Ovary (tissue), 10 donors: ENCODE measurements at places on chromosomes 1 and 21. TPM values are rescaled to one million over a fixed set of nuclear protein-coding genes. Genes with fewer than 3 reads are reported as not detected.

GRCh38 chr1:7287013-7287412, 484.1 kb upstream of the VAMP3 start:
- peaks cover 4% of the 10 kb centered on the region for H3K4me1 ChIP-seq
- DNase-seq, result no peak
- H3K36me3 ChIP-seq, result no peaks in the 10 kb centered on the region
- no peaks in the 10 kb centered on the region for H3K27me3 ChIP-seq
- H3K27ac ChIP-seq, result no peak overlapping the region

- H3K27ac ChIP-seq, result no peak overlapping the region
- H3K36me3 ChIP-seq, result no peaks in the 10 kb centered on the region
- no peak for DNase-seq
- H3K27me3 ChIP-seq, result no peaks in the 10 kb centered on the region
- H3K4me3 ChIP-seq, result no peak overlapping the region
Observed at GRCh38 chr1:68745011-68745410, 248.1 kb upstream of the DEPDC1 start.

DNA sequence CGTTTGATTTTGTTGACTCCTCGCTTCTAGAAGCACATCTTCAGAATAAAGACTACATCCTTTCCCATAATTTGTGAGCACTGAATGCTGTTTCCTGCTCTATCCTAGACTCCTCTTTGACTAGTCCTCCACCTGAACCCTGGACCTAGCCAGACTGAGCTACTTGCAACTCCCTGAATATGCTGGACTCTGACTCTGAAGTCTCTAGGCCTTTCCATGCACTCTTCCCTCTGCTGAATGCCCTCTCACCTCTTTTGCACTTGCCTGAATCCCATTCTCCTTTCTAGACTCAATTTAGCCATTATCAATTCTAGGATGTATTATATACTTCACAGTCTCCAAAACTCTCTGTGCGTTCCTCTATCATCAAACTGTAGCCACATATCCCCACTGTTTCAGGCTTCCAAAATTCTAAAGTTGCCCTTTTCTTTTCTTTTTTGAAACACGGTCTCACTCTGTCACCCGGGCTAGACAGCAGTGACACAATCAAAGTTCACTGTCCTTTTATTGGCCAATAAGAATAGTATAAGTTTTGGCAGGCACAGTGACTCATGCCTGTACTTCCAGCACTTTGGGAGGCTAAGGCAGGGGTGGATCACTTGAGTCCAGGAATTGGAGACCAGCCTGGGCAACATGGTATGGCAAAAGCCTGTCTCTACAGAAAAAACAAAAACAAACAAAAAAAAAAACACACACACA, 127.0 kb downstream of the LTN1 start:
- H3K4me3 ChIP-seq, result no peak overlapping the region
- H3K4me1 ChIP-seq, result no peaks in the 10 kb centered on the region
- no peak overlapping the region for H3K27ac ChIP-seq
- no peaks in the 10 kb centered on the region for H3K27me3 ChIP-seq
- DNase-seq, result no peak

DNA sequence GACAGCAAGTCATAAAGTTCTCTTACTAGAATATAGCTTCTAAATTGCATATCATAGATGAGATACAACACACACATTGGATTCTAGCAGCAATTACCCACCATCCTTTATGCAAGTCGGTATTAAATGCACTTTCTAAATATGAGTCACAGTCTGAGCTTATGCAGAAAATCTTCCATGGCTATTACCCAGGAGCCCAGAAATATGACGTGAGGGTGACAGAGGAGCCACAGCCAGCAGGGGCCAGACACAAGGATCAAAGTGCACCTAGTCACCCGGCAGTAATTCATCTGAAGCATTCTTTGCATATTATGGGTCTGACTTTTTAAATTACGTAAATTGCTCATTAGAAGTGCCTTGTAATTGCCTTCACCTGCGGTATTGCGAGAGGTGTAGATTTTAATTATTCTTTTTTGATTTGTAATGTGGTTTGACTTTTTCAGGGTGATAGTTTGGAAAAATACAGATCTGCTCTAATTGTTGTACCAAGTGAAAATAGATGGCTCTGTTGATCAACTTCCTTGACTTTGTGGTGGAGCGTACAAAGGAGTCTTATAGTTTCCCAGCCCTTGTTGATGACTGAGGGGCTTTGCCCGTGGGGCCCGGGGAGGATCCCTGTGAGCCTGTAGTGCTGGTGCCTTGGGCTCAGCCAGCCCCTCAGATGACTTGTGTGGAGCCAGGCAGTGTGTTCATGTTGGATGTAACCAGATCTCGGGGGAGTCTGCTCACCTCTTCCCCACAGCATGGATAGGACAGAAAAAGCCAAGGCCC, 470.0 kb upstream of the VAMP3 start:
- DNase-seq, result no peak
- H3K36me3 ChIP-seq, result no peaks in the 10 kb centered on the region
- no peak overlapping the region for H3K4me3 ChIP-seq
- H3K27ac ChIP-seq, result no peak overlapping the region
- peaks cover 5% of the 10 kb centered on the region for H3K4me1 ChIP-seq

DNA sequence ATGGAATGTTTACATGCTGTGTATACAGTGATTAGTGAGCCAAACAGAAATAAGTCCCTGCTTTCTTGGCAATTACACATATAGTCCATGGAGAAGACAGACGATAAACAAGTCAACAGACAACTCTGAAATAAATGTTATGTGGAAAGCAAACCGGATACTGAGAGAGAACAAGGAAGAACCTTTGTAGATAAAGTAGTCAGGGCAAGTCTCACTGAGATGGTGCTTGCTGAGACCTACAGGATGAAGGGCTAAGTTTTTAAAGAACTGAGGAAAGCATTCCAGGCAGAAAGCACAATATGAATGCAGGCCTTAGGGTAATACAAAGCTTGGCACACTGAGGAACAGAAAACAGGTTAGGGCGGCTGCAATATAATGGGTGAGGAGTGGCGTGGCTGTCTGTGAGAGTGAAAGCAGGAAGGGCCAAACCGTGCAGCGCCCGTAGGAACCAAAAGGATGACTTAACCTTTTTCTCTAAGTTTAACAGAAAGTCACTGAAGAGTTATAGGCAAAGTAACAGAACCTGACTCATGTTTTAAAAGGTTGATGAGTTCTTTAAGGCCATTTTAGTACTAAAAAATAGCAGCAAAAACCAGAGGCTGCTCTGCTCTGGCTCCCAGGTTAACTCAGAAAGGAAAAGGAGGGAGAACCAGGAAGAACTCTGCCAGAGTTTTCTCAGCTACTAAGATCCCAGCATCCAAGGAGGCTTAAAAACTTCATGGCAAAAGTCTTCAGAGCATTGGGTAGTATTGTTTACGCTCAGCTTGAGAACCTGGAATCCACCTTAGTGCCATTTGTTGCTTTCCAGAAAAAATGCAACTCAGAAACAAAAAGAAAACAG, 8.7 kb upstream of the TTF2 start:
- no peaks in the 10 kb centered on the region for H3K36me3 ChIP-seq
- no peak overlapping the region for H3K4me3 ChIP-seq
- H3K4me1 ChIP-seq, result no peaks in the 10 kb centered on the region
- DNase-seq, result no peak
- no peaks in the 10 kb centered on the region for H3K27me3 ChIP-seq

- DNase-seq, result peak; percentile 81
- H3K27me3 ChIP-seq, result no peaks in the 10 kb centered on the region
- peaks cover 2% of the 10 kb centered on the region for H3K4me1 ChIP-seq
- no peak overlapping the region for H3K27ac ChIP-seq
- no peaks in the 10 kb centered on the region for H3K36me3 ChIP-seq
Observed at GRCh38 chr1:158177700-158178450, 2.8 kb upstream of the CD1D start.

DNA sequence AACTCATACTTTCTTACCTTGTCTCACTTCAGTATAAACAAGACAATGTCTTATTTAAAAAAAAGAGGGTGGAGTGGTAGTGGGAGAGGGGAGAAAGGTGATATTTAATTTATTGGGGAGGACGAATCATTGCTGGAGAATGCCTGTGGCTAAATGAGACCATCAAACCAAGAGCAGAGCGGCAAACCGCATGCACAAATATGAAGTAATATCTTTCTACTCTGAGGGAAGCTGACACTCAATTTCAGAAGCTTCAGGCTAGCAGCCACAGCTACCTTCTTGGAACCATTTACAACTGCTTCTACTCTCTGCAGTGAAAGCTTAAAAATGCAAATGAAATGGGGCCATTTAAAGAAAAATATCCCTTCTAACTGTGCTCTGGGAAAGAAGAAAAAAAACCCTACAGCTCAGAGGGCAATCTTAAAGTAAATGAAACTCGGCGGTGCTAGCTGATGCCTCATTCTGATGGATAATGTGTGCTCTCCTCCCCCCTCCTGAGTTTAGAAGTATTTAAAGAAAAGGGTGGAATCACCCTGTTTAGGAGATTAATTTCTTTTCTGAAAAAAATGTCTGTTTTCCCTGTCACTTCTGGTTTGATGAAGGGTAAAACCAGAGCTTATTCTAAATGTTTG, 178.2 kb upstream of the CAMK1G start:
- DNase-seq, result no peak
- H3K27ac ChIP-seq, result no peak overlapping the region
- H3K4me1 ChIP-seq, result no peaks in the 10 kb centered on the region
- no peaks in the 10 kb centered on the region for H3K36me3 ChIP-seq
- H3K4me3 ChIP-seq, result no peak overlapping the region

DNA sequence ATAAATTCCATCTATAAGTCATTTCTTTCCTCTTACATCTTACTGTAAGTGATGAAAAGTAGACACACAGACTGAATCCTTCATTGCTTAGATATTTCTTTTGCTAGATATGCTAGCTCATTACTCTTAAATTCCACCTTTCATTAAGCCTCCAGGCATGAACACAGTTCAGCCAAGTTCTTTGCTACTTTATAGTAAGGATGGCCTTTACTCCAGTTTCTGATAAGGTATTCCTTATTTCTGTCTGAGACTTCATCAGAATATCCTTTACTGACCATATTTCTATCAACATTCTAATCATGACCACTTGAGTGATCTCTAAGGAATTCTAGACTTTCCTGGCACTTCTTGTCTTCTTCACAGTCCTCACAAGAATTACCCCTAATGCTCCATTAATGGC, 191.7 kb upstream of the KCTD3 start:
- no peaks in the 10 kb centered on the region for H3K36me3 ChIP-seq
- no peak overlapping the region for H3K4me3 ChIP-seq
- no peaks in the 10 kb centered on the region for H3K27me3 ChIP-seq
- DNase-seq, result no peak
- H3K4me1 ChIP-seq, result no peaks in the 10 kb centered on the region
- no peak overlapping the region for H3K27ac ChIP-seq

- no peak overlapping the region for H3K27ac ChIP-seq
- no peaks in the 10 kb centered on the region for H3K36me3 ChIP-seq
- no peaks in the 10 kb centered on the region for H3K27me3 ChIP-seq
- no peaks in the 10 kb centered on the region for H3K4me1 ChIP-seq
Observed at GRCh38 chr1:203038217-203038741, 12.0 kb downstream of the PPFIA4 start.

DNA sequence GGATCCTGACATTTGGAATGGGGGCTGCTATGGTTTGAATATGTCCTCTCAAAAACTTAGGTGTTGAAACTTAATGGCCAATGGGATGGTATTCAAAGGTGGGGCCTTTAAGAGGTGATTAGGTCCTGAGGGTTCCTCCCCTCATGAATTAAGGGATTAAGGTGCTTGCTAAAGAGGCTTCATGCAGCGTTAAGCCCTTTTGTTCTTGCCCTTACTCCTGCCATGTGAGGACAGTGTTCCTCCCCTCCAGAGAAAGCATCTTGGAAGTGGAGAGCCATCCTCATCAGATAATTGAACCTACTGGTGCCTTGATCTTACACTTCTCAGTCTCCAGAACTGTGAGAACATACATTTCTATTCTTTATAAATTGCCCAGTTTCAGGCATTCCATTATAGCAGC, 146.6 kb downstream of the KCNJ6 start:
- H3K36me3 ChIP-seq, result no peaks in the 10 kb centered on the region
- H3K4me1 ChIP-seq, result no peaks in the 10 kb centered on the region
- DNase-seq, result no peak
- H3K27me3 ChIP-seq, result no peaks in the 10 kb centered on the region
- no peak overlapping the region for H3K4me3 ChIP-seq

DNA sequence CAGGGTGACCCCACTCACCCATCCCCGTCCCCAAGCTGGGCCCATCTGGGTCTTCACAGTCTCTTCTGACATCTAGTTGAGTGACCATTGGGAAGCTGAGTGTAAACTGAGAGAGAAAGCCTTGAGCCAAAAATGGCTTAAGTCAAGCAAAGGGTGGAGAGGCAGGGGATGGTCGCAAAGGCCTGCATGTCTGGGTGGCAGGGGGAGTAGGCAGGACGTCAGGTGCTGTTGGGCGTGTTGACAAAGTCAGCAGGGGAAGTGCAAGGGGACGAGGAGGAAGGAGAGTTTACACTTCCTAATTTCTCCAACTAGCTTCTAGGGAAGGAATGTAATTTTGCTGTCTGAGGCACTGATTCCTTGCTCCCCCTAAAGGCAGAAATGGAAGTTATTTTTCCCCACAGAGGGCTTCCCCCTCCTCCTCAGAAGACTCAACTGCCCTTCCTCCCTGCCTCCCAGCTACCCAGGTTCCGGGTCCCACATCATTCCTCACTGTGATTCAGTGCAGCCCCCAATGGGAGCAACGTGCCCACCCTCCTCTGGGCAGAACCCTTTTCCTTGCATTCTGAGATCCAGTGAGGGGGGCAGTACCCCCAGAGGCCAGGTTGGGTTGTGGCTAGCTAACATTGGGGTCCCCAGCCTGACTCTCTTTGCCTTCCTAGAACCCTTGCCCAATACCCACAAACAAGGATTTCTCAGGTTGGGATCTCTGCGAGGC, 1.2 kb upstream of the ADORA1 start:
- no peaks in the 10 kb centered on the region for H3K27me3 ChIP-seq
- no peak for DNase-seq
- H3K27ac ChIP-seq, result no peak overlapping the region
- H3K36me3 ChIP-seq, result no peaks in the 10 kb centered on the region

DNA sequence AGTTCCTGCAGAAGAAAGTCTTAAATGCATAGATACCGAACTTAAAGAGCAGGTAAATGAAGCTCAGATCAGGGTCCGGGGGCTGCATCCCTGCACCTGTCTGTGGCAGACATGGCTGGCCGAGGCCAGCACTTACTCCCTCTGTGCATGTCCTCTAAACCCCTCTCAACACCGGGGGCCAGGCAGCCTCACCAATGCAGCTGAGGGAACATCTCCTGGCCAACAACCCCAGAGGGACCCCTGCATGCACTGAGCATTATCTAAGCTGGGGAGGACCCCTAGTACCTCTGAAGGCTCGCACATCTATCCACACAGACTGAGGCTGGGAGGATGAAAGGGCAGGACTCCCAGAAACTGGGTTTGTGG, 18.4 kb downstream of the TTC34 start:
- no peaks in the 10 kb centered on the region for H3K36me3 ChIP-seq
- no peaks in the 10 kb centered on the region for H3K4me1 ChIP-seq
- H3K4me3 ChIP-seq, result no peak overlapping the region
- H3K27ac ChIP-seq, result no peak overlapping the region
- no peak for DNase-seq

DNAJC11 gene
- 18.5 TPM for total RNA-seq

NCF2 gene
- 4.8 TPM for total RNA-seq

EVA1B gene
- total RNA-seq, result 56.8 TPM
